ENCODE measurements at places on chromosomes 16 and 17.

GRCh38 chr17:9331279-9332131 lies 244.1 kb downstream of the STX8 start:
- DNase-seq, result no peak

- DNase-seq, result no peak
Measured at GRCh38 chr16:75236232-75236631, 15.2 kb downstream of the BCAR1 start.

GRCh38 chr17:36182176-36183000 lies 6.0 kb upstream of the TBC1D3B start:
- no peak for DNase-seq

- peak; percentile 30 for DNase-seq
Measured at GRCh38 chr17:27333410-27333980, 39.6 kb downstream of the WSB1 start.

- DNase-seq, result no peak
Measured at GRCh38 chr16:22347100-22347820, 27.2 kb downstream of the CDR2 start.

- DNase-seq, result no peak
Measured at GRCh38 chr17:27486741-27487140, 30.5 kb downstream of the KSR1 start.

GRCh38 chr17:79976451-79976850 lies 59.2 kb downstream of the TBC1D16 start:
- DNase-seq, result no peak

- no peak for DNase-seq
Measured at GRCh38 chr16:11658896-11659708, 9.2 kb upstream of the SNN start.

- no peak for DNase-seq
Measured at GRCh38 chr16:71837150-71837549, 8.6 kb upstream of the ATXN1L start.

GRCh38 chr16:81570151-81570846 lies 125.7 kb downstream of the CMIP start:
- DNase-seq, result no peak

DNA sequence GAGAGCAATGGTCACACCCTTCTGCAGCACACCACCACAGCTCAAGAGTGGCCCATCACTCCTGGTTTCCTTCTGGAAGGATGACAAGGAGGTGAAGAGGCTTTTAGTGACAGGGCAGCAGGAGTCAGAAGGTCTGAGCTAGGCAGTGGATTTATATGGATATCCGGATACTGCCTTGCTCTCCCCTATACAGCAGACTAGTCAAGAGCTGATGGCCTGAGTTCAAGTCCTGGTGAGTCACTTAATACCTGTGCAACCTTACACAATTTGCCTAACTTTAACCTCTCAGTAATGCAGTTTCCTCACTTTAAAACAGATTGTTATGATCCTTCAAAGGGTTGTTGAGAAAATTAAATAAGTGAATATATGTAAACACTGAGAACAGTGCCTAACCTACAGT lies 22.9 kb downstream of the MYO18A start:
- DNase-seq, result no peak

- DNase-seq, result no peak
Measured at GRCh38 chr16:81697616-81698309, 81.3 kb upstream of the PLCG2 start.
